Jurkat, Clone E6-1 (cell line): ENCODE measurements at places on chromosomes 1 and 21.

DNA sequence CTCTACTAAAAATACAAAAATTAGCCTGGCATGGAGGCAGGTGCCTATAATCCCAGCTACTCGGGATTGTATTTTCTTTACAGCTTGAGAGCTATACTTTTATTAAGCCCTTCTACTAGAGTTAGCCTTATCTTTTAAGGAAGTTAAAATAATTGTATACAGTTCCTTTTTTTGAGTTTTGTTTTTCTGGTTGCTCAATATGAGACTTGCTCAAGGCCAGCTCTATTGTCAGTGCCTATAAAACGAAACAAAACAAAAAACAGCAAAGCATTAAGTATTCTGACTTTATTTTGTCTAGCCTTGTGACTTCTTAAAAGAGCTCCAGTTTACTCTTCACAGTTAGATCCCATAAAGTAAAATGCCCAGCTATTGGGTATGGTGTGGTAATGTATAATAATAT lies 17.2 kb downstream of the PKN2 start:
- DNase-seq = no peak

GRCh38 chr1:175844877-175845276 lies 101.5 kb upstream of the TNR start:
- DNase-seq = no peak

DNA sequence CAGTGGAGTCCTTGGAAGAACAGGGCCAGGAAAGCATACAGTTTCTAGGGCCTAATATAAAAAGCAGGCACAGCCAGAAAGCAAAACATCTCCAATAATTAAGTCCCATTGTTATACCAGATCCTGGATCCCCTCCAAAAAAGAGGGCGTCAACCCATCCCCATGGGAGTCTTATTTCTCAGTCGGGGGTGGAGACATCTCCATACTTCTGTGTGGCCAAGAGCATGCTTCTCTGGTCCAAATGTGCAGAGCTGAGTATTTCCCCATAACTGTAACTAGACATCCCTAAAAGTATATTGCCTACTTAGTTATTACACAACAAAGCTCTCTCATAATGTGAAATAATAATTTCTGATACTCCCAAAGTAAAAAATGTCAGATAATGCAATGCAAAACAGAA lies 104.2 kb upstream of the SOX13 start:
- DNase-seq = no peak

DNA sequence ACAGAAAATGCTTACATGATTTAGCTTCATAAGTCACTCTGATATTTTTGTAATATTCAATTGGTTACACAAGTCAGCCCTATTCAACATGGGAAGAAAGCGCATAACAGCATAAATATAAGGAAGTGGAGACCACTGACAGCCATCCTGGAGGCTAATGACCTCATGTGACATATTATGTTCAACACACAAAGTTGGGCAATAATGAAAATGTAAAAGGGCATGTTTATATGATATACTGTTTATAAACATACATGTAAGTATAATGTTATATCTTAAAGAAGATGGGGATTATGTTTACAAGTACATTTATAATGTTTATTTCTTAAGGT lies 30.2 kb downstream of the EVI5 start:
- no peak for DNase-seq

DNA sequence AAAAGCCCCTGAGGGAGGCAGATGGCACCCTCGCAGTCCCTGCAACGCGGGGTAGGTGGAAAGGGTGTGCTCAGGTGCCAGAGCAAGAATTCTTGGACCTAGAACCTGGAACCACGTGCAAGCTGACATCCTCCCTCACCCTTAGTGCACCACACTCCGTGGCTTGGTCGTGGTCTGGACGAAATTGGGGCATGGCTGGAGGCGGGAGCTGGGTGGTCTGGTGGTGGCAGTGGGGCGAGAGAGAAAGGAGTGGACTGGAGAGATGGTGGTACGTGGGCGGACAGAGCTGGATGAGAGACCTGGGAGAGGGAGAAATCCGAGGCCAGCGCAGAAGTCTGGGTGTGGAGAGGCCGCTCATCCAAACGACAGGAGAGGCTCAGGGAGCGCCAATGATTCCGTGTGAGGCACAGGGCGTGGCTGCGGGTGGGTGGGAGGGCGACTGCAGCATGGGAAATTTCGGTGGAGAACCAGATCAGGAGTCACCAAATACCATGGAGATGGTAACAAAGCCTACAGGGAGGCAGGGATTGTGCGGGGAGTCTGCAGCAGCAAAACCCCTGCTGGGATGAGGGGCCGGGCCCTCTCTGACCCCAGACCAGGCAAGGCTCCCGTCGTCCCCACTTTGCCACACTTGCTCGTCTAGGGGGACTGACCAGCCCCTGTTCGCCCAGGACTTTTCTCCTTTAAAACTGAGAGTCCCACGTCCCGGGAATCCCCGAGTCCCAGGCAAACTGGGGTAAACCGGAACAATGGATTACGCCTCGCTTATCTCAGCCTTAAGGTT lies 31.9 kb downstream of the CDCP2 start:
- no peak for DNase-seq

- no peak for DNase-seq
These were observed 16.3 kb downstream of the GPBP1L1 start for GRCh38 chr1:45669859-45670655.

GRCh38 chr1:153155541-153155940 lies 4.9 kb upstream of the SPRR2G start:
- no peak for DNase-seq

DNA sequence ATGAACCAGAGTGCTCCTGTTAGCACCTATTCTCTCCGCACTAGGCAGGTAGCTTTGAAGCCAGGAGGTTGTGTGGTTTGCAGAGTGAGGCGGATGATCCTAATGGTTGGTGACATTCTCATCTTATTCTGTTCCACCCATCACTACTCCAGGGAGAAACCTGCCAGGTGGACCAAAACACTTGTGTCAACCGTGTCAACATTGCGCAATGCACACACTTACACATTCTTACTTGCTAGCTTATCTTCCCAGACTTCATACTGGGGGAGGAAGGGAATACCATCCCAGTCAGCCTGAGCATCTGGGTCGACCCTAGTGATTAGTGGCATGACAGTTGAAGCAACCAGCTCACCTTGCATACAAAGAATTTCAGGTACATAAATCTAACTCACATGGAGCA lies 236.9 kb downstream of the RPS6KC1 start:
- DNase-seq = no peak

DNA sequence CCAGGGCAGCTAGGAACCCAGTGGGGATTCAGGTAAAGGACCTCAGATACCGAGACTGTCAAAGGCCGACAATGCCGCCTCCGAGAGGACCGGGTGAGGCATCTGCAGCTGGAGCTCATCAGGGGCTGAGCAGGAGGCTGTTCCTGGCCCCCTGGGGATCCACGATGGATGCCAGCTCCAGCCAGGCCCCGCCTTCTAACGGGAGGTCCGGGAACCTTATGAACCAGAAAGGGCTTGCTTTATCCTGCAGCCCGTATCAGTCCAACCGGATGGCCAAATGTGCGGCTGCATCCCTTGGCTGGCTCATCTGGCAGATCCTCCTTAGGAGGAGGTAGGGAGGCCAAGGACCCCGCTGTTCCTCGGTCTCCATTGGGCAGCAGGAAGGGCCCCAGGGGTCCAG lies 32.0 kb downstream of the SLC45A1 start:
- no peak for DNase-seq

DNA sequence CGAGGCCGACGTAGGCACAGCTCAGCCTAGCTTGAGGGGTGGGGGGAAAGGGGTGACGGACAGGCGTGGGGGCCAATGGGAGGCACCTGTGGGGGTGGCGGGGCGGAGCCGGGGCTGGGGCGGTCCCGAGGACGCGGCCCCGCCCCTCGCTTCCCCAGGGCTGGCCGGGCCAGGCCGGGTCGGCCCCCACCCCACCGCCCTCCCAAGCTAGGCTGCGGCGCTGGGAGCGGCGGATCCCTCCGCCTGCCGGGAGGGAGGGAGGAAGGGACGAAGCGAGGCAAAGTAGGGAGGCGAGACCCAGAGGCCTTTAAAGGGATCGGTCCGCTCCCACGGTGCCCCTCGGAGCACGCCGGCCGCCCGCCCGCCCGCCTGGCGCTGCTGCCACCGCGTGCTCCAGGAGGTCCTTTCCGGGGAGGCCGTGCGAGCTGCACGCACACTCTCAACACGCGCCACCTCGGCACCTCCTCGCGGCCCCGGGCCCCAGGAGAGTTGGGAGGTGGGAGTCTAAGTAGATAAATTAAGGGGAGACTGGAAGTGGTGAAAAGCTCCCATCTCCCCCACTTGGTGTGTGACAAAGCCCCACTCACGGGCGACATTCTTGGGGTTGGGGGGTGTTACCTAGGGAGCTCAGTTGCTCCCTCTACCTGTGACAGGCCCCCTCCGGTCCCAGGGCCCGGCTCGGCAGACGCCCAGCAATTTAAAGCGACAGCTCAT lies 375 bp upstream of the MEF2D start:
- DNase-seq = peak; percentile 94

GRCh38 chr1:94535879-94536278 lies 5.7 kb downstream of the F3 start:
- DNase-seq = no peak

GRCh38 chr1:174448531-174448883 lies 743 bp downstream of the GPR52 start:
- DNase-seq = no peak

GRCh38 chr1:228365271-228366061 lies 41.2 kb downstream of the TRIM11 start:
- no peak for DNase-seq

DNA sequence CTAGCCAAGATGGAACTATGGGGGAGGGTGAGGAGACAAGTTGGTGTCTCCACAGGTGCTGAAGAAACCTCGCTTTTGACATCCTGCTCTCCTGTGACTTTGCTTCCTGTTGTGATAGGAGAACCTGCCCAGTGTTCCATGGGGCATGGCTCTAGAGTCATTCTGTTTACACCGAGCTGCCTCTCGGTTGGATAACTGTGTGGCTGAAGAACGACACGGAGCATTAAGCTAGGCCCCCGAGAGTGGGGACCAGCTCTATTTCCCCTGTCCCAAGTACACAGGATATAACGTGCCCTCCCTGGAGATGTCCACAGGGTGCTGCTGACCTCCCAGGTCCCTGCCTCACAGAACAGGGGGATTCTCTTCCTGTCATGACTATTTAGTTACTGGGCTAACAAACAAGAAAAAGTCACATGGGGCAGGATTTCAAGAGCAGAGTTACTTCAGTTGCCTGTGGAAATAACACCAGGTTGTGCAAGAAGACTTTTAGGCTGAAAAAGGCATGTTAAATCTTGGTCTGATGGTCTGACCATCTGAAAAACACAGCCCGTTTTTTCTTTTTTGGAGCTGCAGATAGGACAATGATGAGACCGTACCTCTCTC lies 29.4 kb upstream of the PPP2R5A start:
- peak; percentile 47 for DNase-seq

DNA sequence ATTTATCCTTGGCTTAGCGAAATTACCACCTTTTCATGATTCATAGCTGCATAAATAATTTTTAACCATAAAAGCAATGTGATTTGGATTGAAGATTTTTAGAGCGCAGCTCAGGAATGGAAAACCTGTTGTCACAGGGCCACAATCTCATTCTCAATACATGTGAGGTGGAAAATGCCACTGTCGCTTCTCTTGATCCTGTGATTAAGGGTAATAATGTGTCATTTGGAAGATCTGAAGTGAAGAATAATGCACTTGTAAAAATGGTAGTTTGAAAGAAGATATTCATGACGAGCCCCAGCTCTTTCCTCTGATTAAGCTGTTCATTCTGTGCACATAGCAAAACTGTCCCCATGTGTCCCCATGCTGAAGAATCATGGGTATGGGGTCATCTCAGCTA lies 230.4 kb downstream of the BACH1 start:
- DNase-seq = no peak

- no peak for DNase-seq
These were observed 103.2 kb downstream of the PKN2 start for GRCh38 chr1:88787023-88787903.

DNA sequence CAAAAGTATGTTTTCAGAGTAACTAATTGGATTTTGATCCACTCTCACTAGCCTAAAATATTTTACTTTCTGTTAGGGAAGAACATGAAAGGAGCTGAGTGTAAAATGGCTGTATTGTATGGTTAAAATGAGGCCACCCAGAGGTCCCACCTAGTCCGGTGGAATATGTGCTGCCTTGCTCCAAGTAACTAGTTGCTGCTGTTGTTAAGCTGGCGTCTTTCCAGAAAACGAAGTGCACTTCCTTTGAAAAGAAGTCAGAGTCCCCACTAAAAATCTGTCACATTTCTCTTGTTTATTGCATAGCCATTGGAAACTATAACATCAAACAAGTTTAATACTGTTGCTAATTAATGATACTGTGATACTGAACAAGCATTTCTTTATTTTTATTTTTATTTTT lies 3.2 kb downstream of the SLC25A33 start:
- DNase-seq = peak; percentile 35

DNA sequence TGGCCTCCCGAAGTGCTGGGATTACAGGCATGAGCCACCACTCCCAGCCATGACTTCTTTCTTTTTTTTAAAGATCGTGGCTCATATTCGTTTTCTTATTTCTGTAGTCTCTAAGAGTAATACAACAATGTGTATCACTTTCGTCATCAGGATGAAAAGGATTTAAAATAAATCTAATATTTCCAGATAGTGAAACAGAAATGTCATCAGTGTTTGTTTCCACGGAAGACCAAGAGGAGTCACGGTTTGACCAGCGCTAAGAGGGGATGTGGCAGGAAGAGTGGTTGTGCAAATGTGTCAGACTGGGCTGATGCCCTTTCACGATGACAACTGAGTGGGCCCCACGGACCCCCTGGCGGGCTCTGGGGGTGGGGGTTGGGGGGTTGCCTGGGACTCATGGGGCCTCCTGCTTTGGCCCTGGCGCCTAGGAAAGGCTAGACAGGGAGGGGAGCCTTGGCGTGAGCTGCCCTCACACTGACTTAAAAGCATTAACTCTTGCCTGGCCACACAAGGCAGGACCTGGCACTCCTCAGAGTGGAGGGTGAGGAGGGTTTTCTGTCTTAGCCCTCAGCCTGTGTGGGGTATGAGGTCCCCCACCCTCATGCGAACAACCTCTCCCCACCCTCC lies 8.4 kb downstream of the SOX13 start:
- DNase-seq = no peak

- DNase-seq = no peak
These were observed 534.4 kb upstream of the PKN2 start for GRCh38 chr1:88149686-88150085.

DNA sequence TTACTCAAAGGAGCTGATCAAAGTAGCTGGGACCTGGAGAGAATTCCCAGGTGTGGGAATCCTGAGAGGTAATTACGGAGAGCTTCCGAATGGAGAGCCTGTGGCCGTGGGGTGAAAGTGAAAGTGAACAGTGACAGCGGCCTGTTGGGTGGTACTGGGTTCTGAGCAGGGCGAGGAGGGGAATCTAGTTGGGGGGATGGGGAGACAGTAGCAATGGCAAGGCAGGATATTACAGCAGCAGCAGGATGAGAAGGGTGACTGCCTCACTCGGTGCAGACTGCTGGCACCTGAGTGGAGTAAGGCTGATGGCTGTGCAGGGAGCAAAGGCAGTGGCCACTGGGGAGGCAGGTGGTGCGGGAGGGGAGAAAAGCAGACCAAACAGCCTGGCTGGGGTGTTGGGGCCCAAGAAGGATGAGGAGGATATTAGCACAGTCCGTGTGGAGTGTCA lies 70.3 kb upstream of the PRDX6 start:
- DNase-seq = no peak

DNA sequence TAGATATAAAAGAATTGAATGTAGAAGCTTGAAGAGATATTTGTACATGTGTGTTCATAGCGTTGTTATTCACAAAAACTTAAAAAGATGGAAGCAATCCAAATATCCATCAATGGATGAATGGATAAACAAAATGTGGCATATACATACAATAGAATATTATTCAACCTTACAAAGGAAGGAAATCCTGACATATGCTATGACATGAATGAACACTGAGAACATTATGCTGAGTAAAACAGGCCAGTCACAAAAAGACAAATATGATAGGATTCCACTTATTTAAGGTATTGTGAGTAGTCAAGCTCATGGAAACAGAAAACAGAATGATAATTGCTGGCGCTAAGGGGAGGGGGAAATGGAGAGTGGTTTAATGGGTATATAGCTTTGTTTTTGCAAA lies 47.0 kb upstream of the DYRK1A start:
- DNase-seq = no peak
